ENCODE measurements at places on chromosomes 2 and 18.

GRCh38 chr18:36041146-36041545 is 26.2 kb downstream of the RPRD1A start:
- no peak for DNase-seq

- no peak for DNase-seq
Measured at GRCh38 chr2:3598197-3598910, 3.4 kb downstream of the COLEC11 start.

DNA sequence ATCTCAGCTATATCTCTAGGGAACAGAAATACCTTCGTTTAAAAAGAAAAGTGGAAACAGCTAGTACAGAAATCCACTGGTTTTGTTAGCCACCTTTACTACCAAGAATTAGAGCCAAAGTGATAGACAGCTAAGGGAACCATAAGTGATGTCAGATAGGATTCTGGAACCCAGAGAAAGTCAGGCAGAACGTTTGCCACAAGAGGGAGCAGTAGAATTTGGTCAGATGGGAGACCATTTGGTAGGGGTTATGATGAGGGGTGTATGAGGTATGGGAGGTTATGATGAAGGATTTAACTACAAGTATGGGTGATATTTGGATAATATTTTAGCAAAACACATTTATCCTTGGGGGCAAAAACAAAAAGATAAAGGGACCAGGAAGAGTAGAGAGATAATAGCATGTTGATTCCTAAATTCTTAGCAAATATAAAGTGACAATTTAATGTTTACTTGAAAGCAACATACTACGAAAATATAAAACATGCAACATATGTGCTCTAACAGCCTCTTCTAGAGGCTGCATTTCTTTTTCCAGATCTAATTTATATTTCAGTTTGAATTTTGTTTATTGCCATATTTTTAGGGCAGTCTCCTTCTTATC is 3.3 kb downstream of the SLC8A1 start:
- DNase-seq, result peak; percentile 25

- DNase-seq, result peak; percentile 60
Measured at GRCh38 chr2:174699993-174700766, 64.1 kb downstream of the CHRNA1 start.

DNA sequence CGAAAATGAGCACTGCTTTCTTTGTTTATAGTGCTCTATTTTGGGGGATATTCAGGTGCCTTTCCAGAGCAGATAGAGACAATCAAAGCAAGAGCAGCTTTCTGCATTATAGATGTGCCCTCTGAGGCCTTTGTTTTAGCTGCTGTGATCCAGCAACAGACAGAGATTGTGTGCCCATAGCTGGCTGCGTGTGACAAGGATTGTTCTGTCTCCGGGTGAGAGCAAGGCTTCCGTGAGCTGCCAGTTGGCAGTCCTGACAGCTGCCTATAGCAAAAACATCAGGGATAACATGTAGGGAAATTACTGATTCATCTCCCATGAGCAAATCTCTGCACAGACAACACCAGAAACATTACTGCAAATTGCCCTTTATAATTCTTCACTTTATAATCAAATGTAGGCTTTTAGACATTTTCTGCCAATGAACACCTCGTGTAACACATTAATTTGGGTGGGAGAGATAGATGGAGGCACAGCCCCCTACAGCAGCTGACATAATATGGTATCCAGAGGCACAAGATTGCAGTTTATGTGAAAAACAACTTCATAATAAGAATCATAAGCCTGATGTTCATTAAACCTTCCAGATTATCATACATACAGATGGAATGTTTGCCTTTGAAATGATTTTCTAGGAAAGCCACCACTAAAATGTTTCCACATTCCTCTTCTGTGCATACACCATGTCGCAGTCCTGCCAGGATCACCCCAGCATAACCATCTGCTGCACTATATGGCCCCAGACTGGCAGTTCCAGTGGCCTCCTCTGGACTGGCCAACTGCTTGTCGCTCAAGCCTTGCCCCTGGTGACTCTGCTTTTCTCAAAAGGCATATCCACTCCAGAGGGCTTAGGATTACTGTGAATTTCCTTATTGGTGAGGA is 131.2 kb downstream of the TRIB2 start:
- DNase-seq, result peak; percentile 83

DNA sequence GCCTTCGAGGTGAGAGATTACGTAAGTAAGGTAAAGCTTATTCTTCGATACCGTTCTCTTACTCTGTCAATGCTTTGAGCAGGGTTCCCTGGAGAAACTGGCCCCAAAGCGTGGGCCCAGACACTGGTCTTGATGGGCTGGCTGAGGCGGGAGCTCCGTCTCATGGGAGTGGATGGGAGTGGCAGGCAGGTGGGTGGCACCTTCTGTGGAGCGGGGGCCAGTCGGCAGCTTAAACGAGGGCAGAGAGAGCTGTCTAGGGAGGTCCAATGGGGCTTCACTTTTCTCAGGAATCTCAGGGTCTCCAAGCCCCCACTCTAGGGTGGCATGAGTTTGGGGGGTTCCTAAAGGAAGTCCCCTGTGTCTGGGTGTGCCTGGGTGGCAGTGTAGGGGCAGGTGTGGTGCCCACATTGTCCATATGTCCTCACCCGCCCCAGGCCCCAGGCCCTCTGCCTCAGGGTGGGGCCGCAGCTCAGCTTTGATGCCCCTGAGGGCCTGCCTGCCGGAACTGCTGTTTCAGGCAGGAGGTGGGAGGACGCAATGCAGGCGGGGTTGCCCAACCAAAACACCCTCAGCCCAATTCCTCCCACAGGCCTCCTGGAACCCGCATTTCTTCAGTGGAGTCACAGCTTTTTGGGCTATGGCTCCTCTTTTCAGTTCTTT is 32.5 kb upstream of the FOSL2 start:
- no peak for DNase-seq

All from globus pallidus (tissue), 1 donor.